Central memory CD8-positive, alpha-beta T cell (primary cell): ENCODE measurements at places on chromosomes 13 and 19.
A peak's percentile ranks its signal among the peaks of the same experiment; 100 is the strongest.

DNA sequence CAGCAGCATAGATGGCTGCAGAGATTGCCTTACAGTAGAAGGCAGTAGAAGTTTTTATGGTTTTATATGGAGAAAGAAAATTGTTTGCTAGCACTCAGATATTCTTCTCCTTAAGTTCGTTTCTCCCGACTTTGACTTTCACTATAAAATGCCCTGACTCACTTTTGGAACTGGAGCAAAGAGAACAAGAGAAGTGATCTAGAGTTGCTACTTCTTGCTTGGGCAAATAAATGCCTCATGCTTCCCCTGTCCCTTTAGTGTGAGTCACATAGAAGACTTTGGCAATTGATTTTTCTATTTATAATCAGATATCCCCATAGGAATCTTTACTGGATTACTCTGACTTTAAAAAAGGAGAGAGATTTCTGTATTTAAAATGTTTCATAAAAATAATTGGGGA, 46.9 kb downstream of the ITGBL1 start:
- no peaks in the 10 kb centered on the region for H3K4me1 ChIP-seq
- H3K36me3 ChIP-seq, result no peaks in the 10 kb centered on the region
- H3K4me3 ChIP-seq, result no peak overlapping the region
- peaks cover 29% of the 10 kb centered on the region for H3K27me3 ChIP-seq
- no peak for DNase-seq

DNA sequence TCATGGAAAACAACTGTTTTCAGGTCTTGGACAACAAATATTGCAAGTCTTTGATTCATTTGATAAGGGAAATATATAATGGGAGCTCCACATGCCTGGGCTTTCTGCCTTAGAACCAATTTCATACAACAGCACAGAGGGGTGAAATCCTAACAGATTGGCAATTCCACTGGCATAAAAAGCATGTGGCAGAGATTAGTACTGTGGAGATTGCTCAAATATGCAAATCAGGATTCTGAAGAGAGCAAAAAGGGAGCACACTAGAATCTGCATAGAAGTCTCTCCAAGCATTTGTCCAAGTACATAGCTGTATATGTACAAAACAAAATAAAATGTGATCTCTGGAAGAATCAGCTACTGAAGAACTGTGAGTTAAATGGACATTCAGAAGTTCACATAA, 312.9 kb upstream of the SLITRK5 start:
- no peak overlapping the region for H3K4me3 ChIP-seq
- no peaks in the 10 kb centered on the region for H3K4me1 ChIP-seq
- H3K27me3 ChIP-seq, result no peaks in the 10 kb centered on the region
- no peak overlapping the region for H3K27ac ChIP-seq

GRCh38 chr13:35365883-35366282, 110.6 kb downstream of the MAB21L1 start:
- no peak overlapping the region for H3K27ac ChIP-seq
- no peaks in the 10 kb centered on the region for H3K27me3 ChIP-seq
- H3K4me3 ChIP-seq, result no peak overlapping the region
- no peaks in the 10 kb centered on the region for H3K36me3 ChIP-seq

DNA sequence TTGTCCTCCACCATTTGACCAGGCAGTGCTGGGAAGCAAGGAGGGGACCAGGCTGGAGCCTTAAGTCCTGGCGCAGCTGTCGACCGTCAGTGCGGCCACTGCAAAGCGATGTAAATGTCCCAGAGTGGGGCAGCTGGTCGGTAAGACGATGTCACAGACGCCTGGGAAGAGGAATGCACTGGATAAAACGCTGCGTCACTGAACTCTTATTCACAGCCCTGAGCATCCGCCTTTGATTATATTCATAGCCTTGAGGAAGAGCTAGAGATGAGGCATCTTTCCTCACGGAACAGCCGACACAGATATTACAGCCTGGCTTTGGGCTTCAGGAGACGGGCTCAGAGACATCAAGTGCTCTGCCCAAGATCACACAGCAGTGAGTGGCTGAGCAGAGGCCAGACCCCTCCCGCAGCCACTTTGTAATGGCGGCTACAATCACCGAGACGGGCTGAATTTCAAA, 17.6 kb upstream of the TUBGCP3 start:
- peaks cover 24% of the 10 kb centered on the region for H3K27me3 ChIP-seq
- no peak for DNase-seq
- peaks cover 9% of the 10 kb centered on the region for H3K4me1 ChIP-seq
- H3K27ac ChIP-seq, result no peak overlapping the region
- no peaks in the 10 kb centered on the region for H3K36me3 ChIP-seq

DNA sequence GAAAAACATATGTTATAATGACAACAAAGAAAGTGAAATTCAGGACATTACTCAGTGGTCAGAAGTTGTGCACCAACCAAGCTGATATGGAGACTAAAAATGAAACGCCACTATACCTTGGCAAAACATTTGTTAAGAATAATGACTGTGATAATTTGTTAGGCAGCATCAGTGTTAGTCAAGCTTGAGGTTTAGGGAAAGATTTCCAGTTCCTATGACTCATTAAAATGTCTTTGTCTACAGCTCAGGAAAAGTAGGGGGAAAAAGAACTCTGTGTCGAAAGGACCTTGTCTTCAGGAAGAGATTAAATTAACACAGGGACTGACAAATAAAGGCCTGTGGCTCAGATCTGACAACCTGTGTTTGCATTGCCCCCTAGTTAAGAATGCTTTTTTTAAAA, 764.1 kb upstream of the SLITRK6 start:
- no peak for DNase-seq
- no peak overlapping the region for H3K27ac ChIP-seq
- H3K4me3 ChIP-seq, result no peak overlapping the region
- H3K36me3 ChIP-seq, result no peaks in the 10 kb centered on the region
- no peaks in the 10 kb centered on the region for H3K4me1 ChIP-seq

DNA sequence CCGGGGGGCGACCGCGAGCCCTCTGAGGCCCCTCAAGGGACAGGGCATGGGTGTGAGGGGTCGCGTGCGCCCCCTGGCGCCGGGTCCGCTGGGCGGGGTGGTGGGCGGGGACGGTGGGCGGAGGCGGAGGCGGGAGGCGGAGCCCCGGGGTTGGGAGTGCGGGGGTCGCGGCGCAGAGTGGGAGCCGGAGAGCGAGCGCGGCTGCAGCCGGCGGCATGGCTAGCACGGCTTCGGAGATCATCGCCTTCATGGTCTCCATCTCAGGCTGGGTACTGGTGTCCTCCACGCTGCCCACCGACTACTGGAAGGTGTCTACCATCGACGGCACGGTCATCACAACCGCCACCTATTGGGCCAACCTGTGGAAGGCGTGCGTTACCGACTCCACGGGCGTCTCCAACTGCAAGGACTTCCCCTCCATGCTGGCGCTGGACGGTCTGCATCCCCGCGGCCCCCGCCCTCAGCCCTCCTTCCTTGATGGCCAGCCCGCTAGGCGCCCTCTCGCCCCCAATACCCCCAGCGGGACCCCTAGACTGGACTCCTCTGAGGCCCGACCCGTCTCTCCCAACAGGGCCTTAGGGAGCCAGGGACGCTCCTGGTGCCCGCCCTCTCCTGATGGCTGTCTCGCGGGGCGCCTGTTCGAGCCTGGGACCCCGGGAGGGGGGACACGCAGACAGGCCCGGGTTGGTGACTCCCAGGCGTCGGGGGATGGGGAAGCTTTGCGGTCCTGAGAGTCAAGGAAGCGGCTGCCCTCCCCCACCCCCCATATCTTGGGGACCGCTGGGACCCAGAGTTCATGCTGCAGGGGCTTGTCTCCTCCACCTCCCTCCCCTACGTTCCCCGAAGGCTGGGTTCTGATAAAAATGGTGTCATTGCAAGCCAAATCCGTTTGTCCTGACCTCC, at the start of gene CLDN10:
TSS of gene CLDN10 (plus strand) at position 182 of the 903 bp plus-strand sequence. CDS start at position 216, 34 bp downstream.
- H3K4me3 ChIP-seq, result peak within 1 kb of the TSS; percentile 27
- DNase-seq, result no peak
- H3K27me3 ChIP-seq, result peaks cover 74% of the 10 kb centered on the region
- no peaks in the 10 kb centered on the region for H3K36me3 ChIP-seq
- no peaks in the 10 kb centered on the region for H3K4me1 ChIP-seq
- no peak within 1 kb of the TSS for H3K27ac ChIP-seq

DNA sequence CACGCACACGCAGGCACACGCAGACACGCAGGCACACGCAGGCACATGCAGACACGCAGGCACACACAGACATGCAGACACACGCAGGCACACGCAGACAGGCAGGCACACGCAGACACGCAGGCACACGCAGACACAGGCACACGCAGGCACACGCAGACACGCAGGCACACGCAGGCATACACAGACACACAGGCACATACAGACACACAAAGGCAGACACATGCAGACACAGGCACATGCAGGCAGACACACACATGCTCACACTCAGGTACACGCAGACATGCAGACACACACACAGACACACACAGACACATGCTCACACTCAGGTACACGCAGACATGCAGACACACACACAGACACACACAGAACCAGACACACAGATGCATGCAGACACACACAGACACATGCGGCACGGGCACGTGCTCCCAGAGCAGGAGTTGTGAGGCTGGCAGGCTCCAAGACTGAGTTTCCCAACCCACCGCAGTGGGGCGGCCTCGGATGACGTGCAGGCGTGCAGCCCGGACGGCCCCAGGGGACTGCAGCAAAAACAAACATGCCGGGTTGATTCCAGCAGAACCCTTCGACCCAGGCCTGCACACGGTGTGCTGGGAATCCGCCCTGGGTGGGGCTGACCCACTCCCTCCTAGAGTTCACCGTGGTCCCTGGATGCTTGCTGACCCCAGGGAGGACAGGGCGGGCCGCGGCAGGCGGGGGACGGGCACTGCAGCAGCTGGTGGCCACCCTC, 100.0 kb downstream of the GADD45B start:
- no peaks in the 10 kb centered on the region for H3K4me1 ChIP-seq
- no peak for DNase-seq
- no peaks in the 10 kb centered on the region for H3K27me3 ChIP-seq

DNA sequence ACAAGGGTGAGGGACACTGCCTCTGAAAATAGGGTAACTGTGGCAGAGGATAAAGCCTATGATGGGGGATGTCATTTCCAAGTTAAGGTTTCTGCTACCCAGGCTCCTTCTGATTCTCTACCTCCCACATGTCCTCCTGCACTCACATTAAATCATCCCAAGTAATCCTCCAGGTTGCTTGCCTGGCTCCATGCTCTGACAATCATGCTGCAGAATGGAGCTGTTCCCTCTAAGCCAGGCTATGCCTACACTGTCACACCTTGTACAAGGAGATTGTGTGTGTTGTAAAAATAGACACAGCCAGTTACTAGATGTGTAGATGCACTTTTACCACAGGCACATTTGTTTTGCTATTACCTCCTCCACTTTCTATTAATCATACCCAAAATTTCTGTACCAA, 8.0 kb downstream of the ZNF416 start:
- no peak overlapping the region for H3K27ac ChIP-seq
- H3K27me3 ChIP-seq, result no peaks in the 10 kb centered on the region
- peaks cover 22% of the 10 kb centered on the region for H3K36me3 ChIP-seq
- no peak overlapping the region for H3K4me3 ChIP-seq
- no peaks in the 10 kb centered on the region for H3K4me1 ChIP-seq

DNA sequence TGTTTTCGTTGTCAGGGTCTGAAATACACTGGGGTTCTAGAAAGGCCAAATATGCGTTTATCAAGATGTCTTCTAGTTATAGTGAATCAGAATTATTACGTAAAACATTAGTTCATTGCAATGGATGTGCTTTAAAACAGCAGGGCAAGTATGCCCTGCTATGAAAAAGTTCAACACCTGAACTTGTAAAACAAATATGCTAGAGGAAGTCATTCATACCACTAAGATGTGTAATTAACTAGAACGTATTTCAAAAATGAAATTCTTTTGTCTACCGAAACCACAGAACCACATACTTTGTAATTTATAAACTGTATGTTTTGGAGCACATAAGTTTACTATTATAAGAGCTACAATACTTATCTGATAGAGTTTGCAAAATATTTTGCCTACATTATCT, 266.2 kb downstream of the KCTD12 start:
- no peak for DNase-seq
- no peak overlapping the region for H3K27ac ChIP-seq
- H3K4me1 ChIP-seq, result no peaks in the 10 kb centered on the region
- H3K27me3 ChIP-seq, result no peaks in the 10 kb centered on the region

- H3K27me3 ChIP-seq, result peaks cover 25% of the 10 kb centered on the region
- no peak for DNase-seq
- peaks cover 10% of the 10 kb centered on the region for H3K4me1 ChIP-seq
- no peak overlapping the region for H3K27ac ChIP-seq
- H3K36me3 ChIP-seq, result no peaks in the 10 kb centered on the region
These were observed 98.3 kb downstream of the SLC7A1 start for GRCh38 chr13:29497137-29497654.

DNA sequence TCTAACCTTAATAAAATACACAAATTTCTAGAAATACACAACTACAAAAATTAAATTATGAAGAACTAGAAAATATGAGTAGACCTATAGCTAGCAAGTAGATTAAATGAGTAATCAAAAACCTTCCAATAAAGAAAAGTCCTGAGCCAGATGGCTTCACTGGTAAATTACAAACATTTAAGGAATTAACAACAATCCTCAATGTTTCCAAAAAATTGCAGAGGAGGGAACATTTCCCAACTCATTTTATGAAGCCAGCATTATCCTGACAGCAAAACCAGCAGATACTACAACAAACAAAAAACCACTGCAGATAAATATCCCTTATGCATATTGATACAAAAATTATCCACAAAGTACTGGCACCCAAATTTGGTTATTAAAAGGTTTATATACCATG, 230.9 kb downstream of the COG6 start:
- no peak overlapping the region for H3K27ac ChIP-seq
- H3K27me3 ChIP-seq, result peaks cover 49% of the 10 kb centered on the region
- H3K4me1 ChIP-seq, result no peaks in the 10 kb centered on the region
- no peaks in the 10 kb centered on the region for H3K36me3 ChIP-seq

GRCh38 chr13:93771782-93772181, 545.2 kb downstream of the GPC6 start:
- H3K27me3 ChIP-seq, result no peaks in the 10 kb centered on the region
- H3K4me3 ChIP-seq, result no peak overlapping the region
- H3K36me3 ChIP-seq, result no peaks in the 10 kb centered on the region
- DNase-seq, result no peak
- H3K27ac ChIP-seq, result no peak overlapping the region

GRCh38 chr13:77333594-77333993, 6.7 kb upstream of the MYCBP2 start:
- H3K27ac ChIP-seq, result no peak overlapping the region
- no peaks in the 10 kb centered on the region for H3K27me3 ChIP-seq
- no peak overlapping the region for H3K4me3 ChIP-seq
- H3K36me3 ChIP-seq, result peaks cover 8% of the 10 kb centered on the region

- H3K27ac ChIP-seq, result no peak overlapping the region
- H3K4me1 ChIP-seq, result no peaks in the 10 kb centered on the region
- H3K27me3 ChIP-seq, result peaks cover 13% of the 10 kb centered on the region
- H3K36me3 ChIP-seq, result no peaks in the 10 kb centered on the region
- DNase-seq, result no peak
These were observed 34.8 kb upstream of the ANKRD10 start for GRCh38 chr13:110949628-110950027.

GRCh38 chr13:53092931-53093330, 64.3 kb downstream of the OLFM4 start:
- DNase-seq, result no peak
- no peaks in the 10 kb centered on the region for H3K36me3 ChIP-seq
- no peaks in the 10 kb centered on the region for H3K4me1 ChIP-seq
- no peak overlapping the region for H3K4me3 ChIP-seq
- no peak overlapping the region for H3K27ac ChIP-seq
- H3K27me3 ChIP-seq, result no peaks in the 10 kb centered on the region
